ENCODE measurements at places on chromosomes 11 and 22. TPM values are rescaled to one million over a fixed set of nuclear protein-coding genes. Genes with fewer than 3 reads are reported as not detected.

The ILK gene
- 210 TPM for total RNA-seq

The UBE4A gene
- total RNA-seq: 24.8 TPM

The NRXN2 gene
- total RNA-seq: 0.14 TPM

The MRGPRD gene
- total RNA-seq: not detected

The VPS37C gene
- total RNA-seq: 9.7 TPM

The APOBEC3G gene
- total RNA-seq: 21.4 TPM
